ENCODE measurements at places on chromosomes 12 and 14.

DNA sequence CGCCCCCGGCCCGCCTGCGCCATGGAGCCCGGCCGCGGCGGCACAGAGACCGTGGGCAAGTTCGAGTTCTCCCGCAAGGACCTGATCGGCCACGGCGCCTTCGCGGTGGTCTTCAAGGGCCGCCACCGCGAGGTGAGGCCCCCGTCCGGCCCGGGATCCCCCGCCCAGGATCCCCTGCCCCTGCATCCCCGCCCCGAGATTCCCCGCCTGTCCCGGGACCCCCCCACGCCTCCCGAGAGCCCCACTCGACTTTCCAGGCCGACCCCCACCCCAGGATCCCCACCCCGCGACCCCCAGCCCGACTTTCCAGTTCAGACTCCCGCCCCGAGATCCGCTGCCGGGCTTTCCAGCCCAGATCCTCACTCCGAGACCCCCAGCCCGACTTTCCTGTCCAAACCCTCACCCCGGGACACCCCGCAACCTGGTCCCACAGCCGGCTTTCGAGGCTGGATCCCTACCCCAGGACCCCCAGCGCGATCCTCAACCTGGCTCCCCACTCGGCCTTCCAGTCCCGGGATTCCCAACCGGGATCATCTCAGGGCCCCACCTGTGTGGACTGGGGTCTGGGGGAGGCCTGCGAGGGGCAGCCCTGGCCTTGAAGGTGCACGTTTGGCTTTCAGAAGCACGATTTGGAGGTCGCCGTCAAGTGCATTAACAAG is 688 bp downstream of the ULK1 start:
- no peak for DNase-seq

- no peak for DNase-seq
Measured at GRCh38 chr12:40378691-40379090, 153.9 kb downstream of the LRRK2 start.

GRCh38 chr14:54857830-54858269 is 44.8 kb downstream of the GCH1 start:
- DNase-seq: no peak

- no peak for DNase-seq
Measured at GRCh38 chr12:106106061-106106566, 32.6 kb downstream of the NUAK1 start.

GRCh38 chr12:19186722-19187661 is 57.5 kb downstream of the PLEKHA5 start:
- no peak for DNase-seq

GRCh38 chr14:51884086-51884927 is 23.9 kb downstream of the GNG2 start:
- peak; percentile 50 for DNase-seq

GRCh38 chr14:35708062-35708461 is 101.0 kb downstream of the RALGAPA1 start:
- DNase-seq: no peak

DNA sequence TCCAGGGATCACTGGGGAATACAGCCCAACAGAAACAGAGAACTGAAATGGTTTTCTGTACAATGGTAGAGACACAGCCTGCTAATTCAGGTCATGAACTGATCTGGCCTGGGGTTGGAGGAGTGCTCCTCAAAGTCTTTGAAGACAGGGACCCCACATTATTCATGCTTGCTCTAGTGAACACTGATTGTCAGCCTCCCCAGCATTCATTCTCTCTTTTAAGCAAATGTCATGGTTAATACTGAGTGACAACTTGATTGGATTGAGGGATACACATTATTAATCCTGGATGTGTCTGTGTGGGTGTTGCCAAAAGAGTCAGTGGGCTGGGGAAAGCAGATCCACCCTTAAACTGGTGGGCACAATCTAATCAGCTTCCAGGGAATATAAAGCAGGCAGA is 288.4 kb upstream of the NOS1 start:
- DNase-seq: no peak

- DNase-seq: peak; percentile 49
Measured at GRCh38 chr14:54901380-54902142, 1.1 kb downstream of the GCH1 start.

DNA sequence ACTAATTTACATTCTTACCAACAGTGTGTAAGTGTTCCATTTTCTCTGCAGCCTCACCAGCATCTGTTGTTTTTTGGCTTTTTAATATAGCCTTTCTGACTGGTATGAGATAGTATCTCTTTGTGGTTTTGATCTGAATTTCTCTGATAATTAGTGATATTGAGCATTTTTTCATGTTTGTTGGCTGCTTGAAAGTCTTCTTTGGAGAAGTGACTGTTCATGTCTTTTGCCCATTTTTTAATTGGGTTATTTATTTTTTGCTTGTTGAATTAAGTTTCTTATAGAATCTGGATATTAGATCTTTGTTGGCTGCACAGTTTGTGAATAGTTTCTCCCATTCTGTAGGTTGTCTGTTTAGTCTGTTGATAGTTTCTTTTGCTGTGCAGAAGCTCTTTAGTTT is 48.0 kb upstream of the OR6J1 start:
- DNase-seq: no peak

GRCh38 chr14:92217936-92218335 is 96.2 kb downstream of the CPSF2 start:
- no peak for DNase-seq

DNA sequence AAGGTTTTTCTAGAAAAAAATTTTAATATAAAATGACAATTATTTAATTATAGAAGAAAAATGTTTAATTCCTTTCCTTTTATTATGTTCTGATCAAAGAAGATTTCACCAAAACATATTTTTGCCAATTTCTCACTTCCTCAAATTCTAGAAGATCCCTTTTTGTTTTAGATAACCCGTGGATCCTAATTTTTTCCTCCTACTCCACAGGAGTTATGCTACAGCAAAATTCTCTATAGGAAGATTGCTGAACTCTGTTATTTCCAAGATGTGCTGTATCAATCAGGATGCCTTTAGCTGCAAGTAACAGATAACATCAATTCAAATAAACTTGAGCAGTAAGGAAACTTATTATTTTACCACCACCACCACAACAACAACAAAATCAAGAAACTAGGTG is 3.8 kb upstream of the SNX6 start:
- DNase-seq: no peak

DNA sequence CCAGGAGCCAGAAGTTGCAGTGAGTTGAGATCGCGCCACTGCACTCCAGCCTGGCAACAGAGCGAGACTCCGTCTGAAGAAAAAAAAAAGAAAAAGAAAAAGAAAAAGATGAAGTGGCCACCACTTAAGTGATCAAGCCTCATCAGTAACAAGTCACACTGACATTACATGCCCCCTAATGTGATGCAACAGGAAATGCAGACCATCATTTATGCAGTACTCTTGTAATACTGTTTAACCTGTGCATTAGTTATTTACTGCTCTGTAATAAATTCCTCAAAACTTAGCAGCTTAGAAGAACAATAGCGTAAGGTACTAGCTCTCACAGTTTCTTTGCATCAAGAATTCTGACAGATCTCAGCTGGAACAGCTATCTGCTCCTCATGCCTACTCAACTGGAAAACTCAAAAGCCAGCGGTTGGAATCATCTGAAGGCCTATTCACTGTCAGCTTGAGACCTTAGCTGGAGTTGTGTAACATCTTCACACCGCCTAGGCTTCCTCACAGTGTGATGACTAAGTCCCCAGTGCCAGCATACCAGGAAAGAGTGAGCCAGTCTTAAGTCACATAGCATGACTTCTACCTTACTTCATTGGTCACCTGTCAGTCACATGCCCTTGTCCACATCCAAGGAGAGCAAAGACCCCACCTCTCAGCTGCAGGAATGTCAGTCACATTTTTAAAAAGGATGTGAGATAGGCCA is 31.5 kb downstream of the EPS8 start:
- DNase-seq: no peak

DNA sequence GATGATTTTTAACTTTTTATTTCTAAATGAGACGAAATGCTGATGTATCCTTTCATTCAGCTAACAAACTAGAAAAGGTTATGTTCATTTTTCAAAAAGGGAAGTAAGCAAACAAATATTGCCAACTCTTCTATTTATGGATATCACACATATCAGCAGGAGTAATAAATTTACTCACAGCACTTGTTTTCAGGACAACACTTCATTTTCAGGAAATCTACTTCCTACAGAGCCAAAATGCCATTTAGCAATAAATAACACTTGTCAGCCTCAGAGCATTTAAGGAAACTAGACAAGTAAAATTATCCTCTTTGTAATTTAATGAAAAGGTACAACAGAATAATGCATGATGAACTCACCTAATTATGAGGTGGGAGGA is 139.6 kb downstream of the HMGA2 start:
- no peak for DNase-seq

DNA sequence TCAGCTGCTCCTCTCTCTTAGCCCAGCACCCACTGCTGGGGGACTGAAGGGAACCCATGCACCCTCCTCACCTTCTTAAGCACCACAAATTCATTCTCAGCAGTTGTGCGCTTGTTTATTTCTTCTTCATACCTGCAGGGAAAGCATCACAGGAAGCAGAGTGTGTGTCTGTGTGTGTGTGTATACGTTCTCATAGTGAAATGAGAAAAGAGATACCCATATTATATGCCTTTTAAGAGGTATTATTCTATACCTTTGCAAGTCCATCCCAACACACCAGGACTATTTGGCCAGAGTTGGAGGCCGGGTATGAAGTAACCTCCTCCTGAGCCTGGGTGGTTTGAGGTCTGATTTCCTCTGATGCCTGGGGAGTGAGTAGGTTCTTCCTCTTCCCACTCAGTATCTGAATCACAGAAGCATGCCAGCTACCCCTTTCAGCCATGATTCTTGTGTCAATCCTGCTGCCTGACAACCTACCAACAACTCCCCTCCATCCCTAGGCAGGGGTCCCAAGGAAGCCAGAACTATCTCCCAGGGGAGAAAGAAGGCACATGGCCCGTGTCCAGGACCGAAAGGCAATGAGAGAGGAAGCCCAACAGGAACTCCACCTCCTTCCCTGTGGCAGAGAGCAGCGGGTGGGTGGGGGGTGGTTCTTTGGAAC is 3.0 kb downstream of the KRT73 start:
- DNase-seq: no peak

DNA sequence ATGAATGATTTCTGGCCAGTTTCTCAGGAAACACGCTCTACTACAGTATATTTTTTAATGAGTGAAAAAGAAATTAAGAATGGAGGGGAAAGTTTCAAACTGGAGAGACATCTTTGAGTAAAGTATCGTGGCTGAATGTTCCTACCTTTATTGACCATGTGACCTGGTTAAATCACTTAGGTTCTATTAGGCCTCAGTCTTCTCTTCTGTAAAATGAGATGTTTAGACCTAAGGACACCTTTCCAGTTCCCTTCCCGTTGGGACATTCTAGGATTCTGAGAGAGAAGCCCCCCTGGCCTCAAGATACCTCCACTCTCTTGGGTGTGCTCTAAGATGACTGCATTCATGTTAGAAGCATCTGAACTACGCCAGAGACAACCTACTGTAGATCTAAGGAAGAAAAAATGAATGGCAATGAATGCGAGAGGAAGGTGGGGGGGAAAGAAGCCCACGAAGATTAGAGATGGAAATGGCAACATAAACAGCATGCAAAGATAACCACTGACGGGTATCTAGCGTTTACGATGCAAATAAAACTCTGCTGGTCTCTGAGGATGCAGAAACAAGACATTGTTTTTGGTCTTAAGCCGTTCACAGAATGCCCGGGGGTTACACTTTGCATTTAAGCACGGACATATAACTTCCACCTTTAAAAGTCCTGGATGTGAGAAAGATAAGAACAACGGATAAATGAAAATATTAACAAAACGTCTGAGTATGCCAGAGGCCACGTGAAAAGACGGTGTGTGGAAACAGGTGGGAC is 599 bp upstream of the CPSF6 start:
- DNase-seq: no peak

- no peak for DNase-seq
Measured at GRCh38 chr12:29282031-29282816, 98.7 kb downstream of the ERGIC2 start.

GRCh38 chr12:6307529-6307928 is 3.0 kb upstream of the PLEKHG6 start:
- DNase-seq: no peak

DNA sequence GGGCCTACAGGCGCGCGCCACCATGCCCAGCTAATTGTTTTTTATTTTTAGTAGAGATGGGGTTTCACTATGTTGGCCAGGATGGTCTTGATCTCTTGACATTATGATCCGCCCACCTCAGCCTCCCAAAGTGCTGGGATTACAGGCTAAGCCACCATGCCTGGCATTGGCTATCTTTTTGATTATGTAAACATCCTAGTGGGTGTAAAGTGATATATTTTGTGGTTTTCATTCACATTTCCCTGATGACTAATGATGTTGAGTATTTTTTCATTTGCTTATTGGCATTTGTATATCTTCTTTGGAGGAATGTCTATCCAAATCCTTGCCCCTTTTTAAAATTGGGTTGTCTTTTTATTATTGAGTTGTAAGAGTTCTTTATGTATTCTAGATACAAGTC is 16.3 kb downstream of the CREBL2 start:
- DNase-seq: no peak

GRCh38 chr12:88538250-88538649 is 42.0 kb downstream of the KITLG start:
- no peak for DNase-seq

- DNase-seq: no peak
Measured at GRCh38 chr14:64060199-64060545, 207.4 kb downstream of the SYNE2 start.

DNA sequence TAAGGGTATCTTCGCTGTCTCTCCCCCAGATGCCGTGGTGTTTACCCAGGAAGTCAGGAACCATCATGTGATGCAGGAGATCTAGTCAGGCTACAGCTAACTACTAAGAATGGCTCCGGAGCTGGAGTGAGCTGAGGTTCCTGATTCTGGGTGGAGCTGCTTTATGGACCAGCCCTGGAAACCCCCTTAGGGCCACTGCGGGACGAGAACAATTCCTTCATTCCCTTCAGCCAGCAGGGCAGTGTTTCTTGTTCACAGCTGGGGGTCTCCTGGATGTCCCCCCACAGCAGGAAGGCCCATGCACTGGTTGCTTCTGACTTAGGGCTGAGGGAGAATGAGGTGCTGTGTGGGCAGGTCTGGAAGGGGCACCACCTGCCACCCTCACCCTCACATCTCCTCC is 199.3 kb downstream of the ADGRD1 start:
- peak; percentile 11 for DNase-seq

GRCh38 chr14:74198441-74199234 is 40.6 kb upstream of the VSX2 start:
- no peak for DNase-seq

DNA sequence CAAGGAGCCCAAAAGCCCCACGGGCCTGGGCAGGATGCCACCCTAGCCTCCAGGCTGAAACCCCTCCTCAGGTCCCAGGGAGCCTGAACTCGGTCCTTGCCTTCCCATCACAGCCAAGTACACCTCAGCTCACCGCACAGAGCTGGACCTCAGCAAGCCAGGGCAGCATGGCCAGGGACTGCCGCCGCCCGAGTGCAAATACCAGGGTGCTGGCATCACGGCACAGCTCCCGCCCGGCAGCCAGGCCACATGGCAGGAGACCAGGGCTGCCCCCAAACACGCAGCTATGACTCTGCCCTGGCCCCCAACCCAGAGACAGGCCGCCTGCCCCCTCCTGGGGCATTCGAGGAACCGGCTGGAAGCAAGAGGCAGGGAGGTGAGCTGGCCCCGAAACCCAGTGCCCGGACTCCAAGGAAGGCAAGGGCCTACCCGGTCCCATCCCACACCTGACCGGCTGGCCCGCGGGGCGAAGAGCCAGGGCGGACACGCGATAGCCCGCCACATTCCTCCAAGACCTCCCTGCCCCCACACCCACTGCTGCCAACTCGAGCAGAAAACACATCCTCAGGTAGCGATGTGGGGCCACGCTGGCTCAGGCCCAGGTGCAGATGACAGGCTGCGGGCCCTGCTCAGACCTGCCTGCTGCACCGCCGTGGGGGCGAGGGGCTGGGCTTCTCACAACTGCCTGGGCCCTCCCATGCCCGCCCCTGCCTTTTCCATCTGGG is 2.7 kb downstream of the JAG2 start:
- no peak for DNase-seq

Measured in CD8-positive, alpha-beta T cell (primary cell).